ENCODE measurements at places on chromosomes 4 and X.

DNA sequence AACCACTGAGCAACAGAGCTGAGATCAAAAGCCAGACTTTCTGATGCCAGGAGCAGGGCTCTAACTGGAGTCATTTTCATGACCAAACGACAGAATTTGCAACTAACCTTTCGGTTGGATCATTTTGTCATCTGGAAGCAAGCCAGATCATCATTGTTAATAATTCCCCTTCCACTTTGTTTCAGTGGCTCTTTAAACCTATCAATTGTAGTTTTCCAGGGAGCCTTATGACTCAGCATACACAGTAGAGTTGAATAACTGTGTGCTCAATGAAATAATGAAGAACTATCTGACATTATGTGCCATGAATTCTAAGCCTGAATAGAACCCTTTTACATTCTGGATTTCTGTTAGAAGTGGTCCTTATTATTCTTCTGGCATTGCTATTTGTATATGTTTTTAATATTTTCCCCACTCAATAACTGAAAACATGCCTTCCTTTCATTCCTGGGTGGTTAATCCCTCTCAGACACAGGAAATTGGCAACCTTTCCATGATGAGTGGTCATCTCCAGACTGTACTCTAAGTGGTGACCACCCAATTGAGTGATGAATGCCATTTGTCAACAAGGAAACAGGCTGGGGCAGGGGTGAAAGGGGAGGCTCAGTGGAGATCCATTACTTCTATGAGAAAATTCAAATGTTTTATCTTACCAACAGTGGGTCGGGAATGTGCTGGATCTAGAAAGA lies 431.8 kb downstream of the BCOR start:
- no peak for DNase-seq

GRCh38 chr4:184924516-184924915 lies 93.8 kb upstream of the HELT start:
- no peak for DNase-seq

GRCh38 chr4:84652478-84652877 lies 69.6 kb downstream of the CDS1 start:
- no peak for DNase-seq

DNA sequence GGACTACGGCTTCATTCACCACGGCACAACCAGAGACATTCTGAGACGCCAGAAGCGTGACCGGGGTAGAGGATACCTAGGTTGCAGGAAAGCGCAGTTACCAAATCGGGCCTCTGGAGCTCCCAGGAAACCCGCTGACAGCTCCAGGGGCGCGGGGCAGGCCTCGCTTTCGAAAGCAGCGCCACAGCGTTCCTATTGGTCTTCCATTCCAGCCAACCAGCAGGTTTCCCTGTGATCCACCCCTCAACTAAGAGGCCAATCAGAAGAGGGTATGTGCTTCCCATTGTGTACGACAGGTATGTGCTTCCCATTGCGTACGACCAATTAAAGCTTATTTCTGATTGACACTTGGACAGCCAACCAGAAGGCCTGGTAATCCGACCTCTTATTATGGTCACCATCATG lies 14.9 kb downstream of the SNX12 start:
- DNase-seq: no peak

GRCh38 chr4:60745800-60746571 lies 454.1 kb upstream of the ADGRL3 start:
- no peak for DNase-seq

- DNase-seq: no peak
Observed at GRCh38 chr4:10809905-10810304, 125.3 kb upstream of the CLNK start.

- no peak for DNase-seq
Observed at GRCh38 chr4:538542-539142, 37.5 kb downstream of the TMEM271 start.

- DNase-seq: no peak
Observed at GRCh38 chrX:136028383-136028984, 43.2 kb downstream of the SLC9A6 start.

- no peak for DNase-seq
Observed at GRCh38 chr4:176800891-176801534, 8.3 kb upstream of the VEGFC start.

DNA sequence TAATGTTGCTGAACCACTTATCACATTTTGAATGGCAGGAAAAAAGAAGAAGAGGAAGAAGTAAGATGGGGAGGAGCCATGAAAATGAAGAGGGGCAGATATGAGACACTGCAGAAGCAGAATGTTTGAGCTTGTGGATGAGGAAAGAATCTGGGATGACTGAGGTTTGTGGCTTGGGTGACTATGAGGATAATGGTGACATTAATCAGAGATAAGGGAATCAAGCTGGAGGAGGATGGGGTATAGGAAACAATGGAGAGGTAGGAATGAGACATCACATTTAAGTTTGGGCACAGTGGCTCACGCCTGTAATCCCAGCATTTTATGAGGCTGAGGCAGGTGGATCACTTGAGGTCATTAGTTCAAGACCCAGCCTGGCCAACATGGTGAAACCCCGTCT lies 19.1 kb upstream of the PHF8 start:
- no peak for DNase-seq

GRCh38 chrX:136487647-136488046 lies at the start of gene BRS3:
Gene BRS3, plus strand, starts transcription at chrX:136487947. Its CDS starts 168 bp downstream, at chrX:136488115.
- DNase-seq: no peak

DNA sequence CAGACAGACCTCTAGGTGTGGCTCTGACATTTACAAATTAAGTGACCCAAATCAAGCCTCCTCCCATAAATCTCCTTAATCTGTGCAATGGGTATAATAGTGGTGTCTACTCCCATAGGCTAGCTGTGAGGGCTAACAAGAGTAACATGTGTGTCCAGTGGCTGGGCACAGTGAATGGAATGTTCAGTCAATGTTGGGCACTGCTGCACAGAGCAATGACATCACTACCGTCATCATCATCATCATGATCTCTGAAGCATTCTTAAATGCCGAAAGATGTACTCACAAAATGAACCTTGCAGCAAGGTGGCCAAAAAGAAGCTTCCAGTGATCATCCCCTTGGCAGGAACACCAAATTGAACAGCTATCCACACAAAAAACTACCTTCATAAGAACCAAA lies 43.5 kb downstream of the CHRNA9 start:
- no peak for DNase-seq

GRCh38 chr4:125735102-125735501 lies 420.3 kb downstream of the FAT4 start:
- DNase-seq: no peak

Measured in activated CD4-positive, CD25-positive, alpha-beta regulatory T cell (primary cell).